ENCODE measurements at places on chromosomes 1 and 21.

DNA sequence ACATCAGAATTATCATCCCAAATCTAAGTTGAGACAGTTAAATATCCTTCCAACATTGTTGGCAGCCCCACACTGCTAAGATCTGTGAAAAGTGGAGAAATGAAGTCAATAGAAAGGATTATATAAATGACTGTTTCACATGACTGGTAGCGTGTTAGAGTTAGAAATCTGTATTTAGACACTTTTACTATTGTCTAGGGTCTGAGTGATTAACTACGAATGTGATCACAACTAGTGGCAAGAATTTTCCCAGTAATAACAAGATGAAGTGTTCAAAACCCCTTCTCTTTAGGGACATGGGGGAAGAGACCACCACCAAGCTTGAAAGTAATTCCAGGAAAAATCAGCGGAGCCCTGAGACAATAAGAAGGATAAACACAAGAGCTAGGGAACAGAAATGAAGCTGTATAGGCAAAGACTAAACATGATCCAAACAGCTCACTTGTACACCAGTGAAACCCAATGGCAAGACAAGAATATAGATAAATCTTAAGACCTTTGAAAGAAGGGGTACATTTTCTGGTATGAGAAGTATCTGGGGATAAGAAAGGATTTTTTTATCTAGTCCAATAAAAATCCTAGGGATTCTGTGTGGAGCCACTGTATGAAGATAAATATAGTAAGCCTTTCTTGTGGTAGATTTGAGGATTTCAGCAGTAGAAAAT, 646.6 kb upstream of the USP24 start:
- DNase-seq, result no peak

DNA sequence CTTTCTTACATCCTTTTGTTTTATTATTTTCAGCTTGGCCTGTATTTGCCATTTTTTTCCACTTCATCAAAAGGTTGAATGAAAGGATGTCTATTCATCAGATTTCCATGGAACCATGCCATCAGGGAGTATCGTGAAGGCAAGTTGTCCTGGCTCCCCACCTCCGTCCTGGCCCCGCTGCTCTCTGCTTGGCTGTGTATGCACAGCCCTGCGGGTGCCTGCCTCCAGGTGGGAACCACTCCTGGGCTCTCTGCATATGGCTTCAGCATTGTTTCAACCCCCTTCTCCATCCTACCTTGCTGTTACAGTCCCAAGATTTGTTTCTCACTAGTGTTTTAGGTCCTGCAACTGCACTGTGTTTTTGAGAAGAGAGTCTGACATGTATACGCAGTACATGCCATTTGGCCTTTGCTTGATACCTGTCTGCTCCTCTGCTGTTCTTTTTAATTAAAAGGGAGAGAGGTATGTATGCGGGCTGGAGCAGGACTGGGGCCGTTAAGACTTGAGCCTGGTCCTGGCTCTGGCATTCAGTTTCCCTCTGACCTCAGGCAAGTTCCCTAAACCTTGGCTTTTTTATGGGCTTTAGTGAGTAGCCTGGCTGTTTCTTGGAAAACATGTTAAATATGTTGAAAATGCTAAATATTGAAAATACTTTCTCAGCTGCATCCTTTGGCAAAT, 69.9 kb upstream of the GCLM start:
- no peak for DNase-seq

DNA sequence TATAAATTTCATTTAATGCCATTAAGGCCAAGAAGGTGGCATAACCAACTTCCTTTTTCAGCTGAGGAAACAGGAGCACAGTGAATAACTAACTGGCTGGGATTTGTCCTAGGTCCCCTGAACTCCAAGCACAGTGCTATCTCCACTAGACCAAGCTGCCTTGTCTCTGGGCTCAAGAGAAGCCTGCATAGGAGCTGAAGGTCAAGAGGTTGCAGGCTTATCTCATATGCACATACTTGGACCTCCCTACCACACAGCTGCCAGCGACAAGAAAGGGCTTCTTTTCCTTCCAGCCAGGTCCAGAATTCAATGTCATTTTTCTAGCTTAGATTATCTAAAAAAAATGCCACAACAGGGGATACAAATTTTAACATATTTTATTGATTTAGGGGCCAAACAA, 27.1 kb downstream of the AK2 start:
- DNase-seq, result no peak

DNA sequence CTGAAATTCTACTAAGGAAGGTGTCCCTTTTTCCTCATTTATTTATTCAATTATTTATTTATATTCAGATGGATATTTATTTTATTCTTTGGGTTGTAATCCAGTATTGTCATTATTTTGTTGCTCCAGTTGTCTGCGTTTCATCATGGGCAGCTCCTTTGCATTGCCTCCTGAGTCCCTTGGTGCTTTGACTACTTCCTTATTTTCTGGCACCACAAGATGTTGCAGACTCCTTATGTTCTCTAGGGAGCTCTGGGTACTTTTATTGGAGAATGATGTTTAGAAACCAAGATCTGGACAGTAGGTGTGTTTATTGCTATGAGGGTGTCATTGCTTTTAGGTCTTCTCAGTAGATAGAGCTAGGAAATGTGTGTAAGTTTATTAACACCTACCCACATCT, 59.9 kb upstream of the ERRFI1 start:
- no peak for DNase-seq

DNA sequence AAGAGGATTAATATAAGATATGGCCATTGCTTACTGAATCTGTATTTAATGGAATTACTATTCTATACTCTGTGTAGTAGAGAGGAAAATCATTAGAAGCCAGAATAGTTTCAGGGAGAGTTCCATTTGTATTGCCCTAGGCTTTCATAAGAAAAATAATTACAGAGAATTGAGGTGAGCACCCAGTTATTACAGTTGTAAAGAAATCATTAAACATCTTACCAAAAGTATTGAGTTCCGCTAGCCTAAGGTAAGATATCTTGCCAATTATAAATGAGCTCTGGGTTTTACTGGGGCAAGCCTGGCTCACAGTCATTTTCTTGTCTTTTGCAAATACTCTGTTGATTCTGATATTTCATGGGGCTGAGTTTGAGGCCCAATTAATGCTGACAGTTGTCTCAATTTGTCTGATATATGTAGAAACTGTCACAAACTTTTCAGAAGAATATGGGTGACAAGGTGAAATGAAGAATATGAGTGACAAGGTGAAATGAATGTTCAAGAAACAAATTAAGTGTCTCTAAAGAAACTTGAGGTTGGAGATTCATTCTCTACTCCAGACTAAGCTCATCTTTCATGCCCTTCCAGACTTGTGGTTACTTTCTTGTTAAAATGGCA, 127.8 kb downstream of the PTGER3 start:
- DNase-seq, result no peak

- DNase-seq, result no peak
Observed at GRCh38 chr1:212566522-212567479, 41.8 kb upstream of the ATF3 start.

- no peak for DNase-seq
Observed at GRCh38 chr1:197912739-197913494, 4.3 kb upstream of the LHX9 start.

DNA sequence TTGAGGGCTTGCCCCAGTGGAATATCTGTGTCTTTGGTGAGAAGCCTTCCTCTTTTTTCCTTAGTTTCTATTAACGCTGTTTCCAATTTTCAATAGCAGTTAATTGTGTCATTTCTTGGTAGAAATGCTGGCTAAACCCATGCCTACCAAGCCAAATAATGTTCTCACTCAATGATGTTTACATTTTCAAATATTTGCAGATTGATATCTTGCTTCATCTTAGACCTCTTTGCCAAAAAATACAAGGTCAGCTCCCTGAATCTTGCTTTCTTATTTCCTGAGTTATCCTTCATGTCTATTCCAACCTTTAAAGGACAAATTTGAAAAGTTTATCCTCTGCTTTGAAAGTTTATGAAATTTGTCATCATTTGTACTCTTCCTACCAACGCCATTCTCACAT, 5.1 kb downstream of the KCNJ15 start:
- no peak for DNase-seq

Data from HuH-7 (cell line).